Stimulated activated CD8-positive, alpha-beta memory T cell treated with anti-CD3 and anti-CD28 coated beads, Interleukin-7, amount 100 ng/mL, for 1 hour (primary cell): ENCODE measurements at places on chromosomes 6 and 20.

- no peak for DNase-seq
Observed at GRCh38 chr6:121697921-121698320, 262.5 kb downstream of the GJA1 start.

DNA sequence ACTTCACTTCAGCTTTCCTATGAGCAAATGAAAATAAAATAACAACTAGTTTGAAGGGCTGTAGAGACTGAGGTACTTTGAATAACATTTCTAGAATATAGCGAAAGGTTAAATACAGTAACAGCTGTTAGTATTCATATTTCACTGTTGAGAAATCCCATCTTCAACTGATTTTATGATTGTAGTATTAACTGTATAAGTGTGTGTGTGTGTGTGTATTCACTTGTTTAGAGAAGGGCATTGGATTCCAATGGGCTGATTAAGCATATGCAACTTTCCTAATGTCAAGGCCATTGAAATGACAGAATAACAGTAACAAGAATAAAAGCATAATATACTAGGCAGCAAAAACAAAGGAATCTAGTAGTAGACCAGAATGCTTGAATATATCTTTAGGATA is 957.5 kb upstream of the EPHA7 start:
- no peak for DNase-seq

DNA sequence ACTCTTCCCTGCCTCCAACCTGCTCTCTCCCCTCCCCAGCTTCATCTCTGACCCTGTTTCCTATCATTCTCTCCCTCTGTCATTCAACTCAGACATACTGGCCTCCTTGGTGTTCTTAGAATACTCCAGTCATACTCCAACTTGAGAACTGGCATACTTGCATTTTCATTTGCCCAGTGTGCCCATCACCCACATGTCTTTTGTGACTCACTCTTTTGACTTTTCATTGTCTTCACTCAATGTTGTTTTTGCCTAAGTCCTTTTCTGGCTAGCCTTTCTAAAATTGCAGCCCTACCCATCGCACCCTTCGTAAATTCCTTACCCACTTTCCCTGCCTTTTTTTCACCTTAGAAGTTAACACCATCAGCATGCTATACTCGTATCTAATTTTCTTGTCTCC is 77.0 kb upstream of the CD2AP start:
- no peak for DNase-seq

DNA sequence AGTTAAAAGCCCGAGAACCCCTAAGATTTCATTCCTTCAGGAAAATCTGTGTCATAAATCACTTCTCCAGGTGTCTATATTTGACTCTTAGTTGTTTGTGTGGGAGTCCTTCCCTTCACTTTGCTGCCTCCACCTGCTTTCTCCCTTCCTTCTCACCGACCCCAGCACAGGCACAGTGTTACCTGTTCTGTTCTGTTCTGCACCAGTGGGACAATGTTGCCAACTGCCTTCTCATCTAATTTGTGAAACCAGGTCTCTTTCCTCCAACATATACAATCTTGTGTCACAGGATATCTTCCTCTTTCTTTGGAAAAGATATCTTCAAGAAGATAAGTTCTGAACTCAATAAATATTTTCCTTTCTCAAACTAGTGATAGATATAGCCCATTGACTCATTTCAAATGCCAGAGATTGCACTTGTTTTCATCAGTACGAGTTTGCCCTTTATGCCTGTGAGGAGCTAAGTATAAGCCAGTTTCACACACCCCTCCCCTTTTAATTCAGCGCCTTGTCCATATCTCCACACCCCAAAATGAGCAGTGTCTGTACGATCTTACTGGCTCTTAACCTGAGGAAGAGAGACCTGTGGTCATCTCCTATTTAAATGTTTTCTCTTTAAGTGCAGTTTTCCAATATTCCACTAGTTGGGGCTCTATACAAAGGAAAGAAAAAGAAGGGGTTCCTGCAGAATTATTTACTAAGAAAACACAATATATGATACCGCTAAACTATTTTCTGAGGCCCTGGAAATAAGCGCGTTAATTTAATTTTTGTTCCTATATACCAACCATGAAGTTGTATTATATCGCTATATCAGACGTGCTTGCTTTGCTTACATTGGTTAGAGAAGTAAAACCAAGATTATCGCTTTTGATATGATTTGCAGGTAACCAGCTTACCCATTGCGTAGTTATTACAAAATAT is 81.6 kb upstream of the PREP start:
- no peak for DNase-seq

DNA sequence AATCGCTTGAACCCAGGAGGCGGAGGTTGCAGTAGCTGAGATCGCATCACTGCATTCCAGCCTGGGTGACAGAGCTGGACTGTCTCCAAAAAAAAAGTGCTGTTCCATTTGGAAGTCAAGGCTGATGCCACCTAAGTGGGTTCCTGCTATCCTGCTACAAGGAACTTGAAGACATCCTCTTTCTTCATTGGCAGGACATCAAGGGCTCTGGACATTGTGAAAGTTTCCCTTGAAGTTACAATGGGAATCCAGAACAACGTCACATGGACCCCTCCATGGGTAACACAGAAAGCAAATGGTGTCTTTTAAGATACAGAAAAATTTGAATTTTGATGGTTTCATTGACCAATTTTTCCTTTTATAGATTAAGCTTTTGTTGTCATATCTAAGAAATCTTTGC is 15.5 kb upstream of the ITCH start:
- no peak for DNase-seq

- DNase-seq = no peak
Observed at GRCh38 chr20:47040506-47041125, 146.0 kb downstream of the EYA2 start.

DNA sequence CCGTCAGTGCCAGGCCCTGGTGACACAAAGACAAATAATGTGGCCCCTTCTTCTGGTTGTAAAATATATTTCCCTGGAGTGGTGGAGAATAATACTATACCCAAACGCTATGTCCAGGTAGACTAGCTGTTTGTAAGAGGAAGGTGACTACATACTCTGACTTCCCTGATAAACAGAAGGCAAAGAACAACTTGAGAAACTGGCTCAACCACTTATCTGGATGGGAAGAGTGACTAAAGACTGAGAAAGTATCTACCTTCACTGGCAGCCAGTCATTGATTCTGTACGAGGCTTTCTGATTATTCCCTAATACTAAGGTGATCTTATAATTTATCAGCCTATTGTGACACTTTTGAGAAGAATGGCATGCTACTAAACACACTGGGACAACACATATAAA is 569.7 kb downstream of the EPHA7 start:
- no peak for DNase-seq

DNA sequence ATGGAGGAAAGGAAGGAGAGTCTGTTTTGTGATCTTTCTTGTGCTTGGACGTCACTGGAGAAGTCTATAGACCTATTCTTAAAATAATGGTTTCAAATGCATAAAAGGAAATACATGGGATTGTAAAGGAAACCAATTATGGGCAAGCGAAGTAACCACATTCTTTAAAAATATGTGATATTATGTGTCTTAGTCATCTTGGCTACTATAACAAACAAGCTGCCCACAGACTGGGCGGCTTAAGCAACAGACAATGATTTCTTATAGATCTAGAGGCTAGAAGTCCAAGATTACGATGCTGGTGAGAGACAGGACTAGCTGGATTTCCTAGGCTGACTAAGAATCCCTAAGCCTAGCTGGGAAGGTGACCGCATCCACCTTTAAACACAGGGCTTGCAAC is 49.4 kb upstream of the CD83 start:
- no peak for DNase-seq

- no peak for DNase-seq
Observed at GRCh38 chr20:18585134-18585533, 2.7 kb upstream of the DTD1 start.

GRCh38 chr6:157045831-157046454 is 268.8 kb downstream of the ARID1B start:
- no peak for DNase-seq

- DNase-seq = no peak
Observed at GRCh38 chr6:163986313-163986712, 571.8 kb downstream of the QKI start.

DNA sequence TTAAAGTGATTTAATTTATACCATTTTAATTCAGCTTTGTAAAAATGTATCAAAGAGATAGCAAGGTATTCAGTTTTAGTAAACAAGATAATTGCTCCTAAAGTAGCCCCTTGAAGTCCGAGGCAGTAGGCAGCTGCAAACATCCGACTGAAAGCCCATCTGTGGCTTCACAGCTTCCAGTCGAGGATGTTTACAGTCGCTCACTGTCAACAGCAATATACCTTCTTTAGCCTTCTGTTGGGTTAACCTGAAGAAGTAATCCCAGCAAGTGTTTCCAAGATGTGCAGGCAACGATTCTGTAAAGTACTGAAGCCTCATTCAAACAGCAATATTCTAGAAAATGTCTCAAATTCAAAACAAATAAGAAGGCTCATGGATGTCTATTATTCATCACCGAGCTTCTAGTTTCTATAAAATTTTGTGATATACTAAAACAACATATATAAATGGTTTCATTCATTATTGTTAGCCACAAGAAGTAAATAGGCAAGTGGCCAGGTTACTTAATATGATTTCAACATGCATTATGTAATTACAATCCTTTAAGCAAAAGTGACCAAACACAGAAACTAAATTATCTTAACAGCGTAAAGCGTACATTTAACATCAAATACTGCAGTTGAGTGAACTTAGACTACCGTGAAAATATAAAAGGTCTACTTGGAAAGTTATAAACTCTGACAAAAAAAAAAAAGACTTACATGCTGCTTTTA is 115.0 kb downstream of the OGFRL1 start:
- no peak for DNase-seq

DNA sequence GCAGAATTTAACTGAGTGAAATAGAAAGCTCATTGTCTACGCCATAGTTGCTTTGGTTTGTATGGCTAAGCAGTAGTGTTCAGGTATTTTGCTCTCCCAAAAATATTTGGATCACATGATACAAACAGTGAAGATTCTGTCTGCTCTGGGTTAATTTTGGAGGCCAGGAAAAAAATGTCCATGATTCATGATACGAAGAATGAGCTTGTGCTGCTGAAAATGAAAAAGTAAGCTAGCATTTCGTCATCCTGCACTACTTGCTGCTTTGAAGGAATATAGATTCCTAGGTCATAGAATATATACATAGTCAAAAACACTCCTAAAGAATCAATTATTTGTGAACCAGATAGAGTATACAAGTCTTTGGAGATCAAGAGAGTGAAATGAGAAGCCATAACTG is 8.3 kb downstream of the WRNIP1 start:
- no peak for DNase-seq

- no peak for DNase-seq
Observed at GRCh38 chr6:62357835-62358234, 71.8 kb upstream of the KHDRBS2 start.

DNA sequence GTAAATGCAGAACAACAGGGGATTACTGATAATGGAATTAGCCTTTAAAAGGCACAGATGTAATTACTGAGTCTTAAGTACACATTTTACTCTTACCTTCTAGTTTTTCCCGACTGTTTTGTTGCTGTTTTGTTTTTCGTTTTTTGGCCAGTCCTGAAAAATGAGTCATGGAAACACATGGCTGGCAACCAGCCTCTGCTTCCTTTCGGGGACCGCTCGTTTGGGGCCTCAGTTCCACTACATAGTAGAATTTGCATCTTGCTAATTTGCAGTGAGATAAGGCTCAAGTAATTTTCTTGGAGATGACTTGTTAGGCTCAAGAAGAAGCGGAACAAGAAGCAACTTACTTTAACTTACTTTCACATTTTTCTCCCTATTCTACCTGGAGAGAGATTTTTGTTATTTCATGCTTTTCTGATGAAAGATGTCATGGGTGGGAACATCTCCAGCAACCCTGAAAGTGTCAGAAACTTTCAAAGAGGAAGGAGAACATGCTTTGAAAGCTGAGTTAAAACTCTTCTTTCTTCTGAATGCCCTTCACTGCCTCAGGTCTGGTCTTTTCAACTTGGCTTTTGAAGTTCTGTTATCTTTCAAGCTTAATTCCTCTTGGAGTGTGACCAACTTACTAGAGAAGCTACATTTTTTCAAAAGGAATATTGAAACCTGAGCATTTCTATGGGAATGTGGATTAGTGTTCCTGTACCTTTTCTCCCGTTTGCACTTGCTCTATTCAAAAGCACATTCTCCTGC is 71.5 kb upstream of the HDAC2 start:
- DNase-seq = no peak

- DNase-seq = no peak
Observed at GRCh38 chr6:28158318-28158717, 16.6 kb downstream of the ZKSCAN8 start.

DNA sequence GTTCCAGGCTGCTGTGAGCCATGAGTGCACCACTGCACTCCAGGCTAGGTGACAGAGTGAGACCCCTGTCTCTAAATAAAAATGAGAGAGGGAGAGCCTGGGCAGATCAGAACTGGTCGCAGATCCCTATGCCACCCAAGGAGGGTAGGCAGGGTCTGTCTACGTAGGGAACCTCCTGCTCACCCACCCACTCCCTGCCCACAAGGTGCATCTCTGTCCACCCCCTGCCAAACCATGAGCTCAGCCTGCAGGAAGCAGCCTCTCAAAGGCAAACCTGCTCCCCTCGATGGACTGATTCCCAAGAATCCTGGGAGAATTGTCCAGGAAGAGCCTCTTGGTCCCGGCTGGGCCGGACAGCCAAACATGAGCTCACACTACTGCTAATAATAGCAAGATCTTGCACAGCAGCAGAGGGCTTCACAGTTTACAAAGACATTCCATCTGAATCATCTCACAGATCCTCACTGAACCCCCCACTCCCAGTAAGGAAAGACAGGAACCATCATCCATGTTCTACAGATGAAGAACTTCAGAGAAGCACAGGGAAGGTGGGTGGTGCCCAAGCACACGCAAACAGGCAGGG is 27.8 kb upstream of the TLDC2 start:
- no peak for DNase-seq

GRCh38 chr20:10520528-10520927 is 85.4 kb downstream of the SLX4IP start:
- no peak for DNase-seq

GRCh38 chr6:108760126-108761050 is 87.8 kb upstream of the ARMC2 start:
- no peak for DNase-seq

- no peak for DNase-seq
Observed at GRCh38 chr6:169702840-169703246, 917 bp downstream of the C6orf120 start.

DNA sequence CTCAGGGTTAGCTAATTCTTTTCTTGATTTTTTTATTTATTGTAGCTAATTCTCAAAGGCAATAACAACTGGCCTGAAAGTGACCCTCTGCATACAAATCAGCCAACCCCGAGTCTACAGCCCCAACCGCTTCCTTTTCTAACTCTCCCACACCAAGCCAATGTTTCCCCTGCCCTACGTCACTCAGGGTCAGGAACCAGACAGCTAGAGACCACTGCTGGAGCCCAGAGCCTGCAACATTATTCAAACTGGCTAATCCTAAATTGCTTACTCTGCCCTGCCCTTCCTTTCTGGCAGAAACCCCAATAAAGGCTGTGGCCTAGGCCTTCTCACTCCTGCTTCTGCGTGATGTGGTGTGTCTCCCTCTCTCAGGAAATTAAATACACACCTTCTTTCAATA is 320.7 kb downstream of the CBLN4 start:
- DNase-seq = no peak
